ENCODE measurements at places on chromosomes 3 and 15. TPM values are rescaled to one million over a fixed set of nuclear protein-coding genes. Genes with fewer than 3 reads are reported as not detected.

Gene MOBP
- total RNA-seq, result not detected

Gene RASL12
- total RNA-seq, result not detected

Gene EHHADH
- total RNA-seq, result 7.2 TPM

Gene ARRDC4
- 1.3 TPM for total RNA-seq

Gene ACKR2
- total RNA-seq, result 0.89 TPM

Gene FANCD2OS
- not detected for total RNA-seq

Gene WDR82
- 47.2 TPM for total RNA-seq

Gene APOD
- total RNA-seq, result not detected

Gene GOLGA8N
- 1.9 TPM for total RNA-seq

Gene RASGRF1
- 0.38 TPM for total RNA-seq

Gene CHDH
- total RNA-seq, result 1.5 TPM
